Hepatocyte (in vitro differentiated cells): ENCODE measurements at places on chromosomes 7 and 10. TPM values are rescaled to one million over a fixed set of nuclear protein-coding genes. Genes with fewer than 3 reads are reported as not detected.

- H3K4me1 ChIP-seq: peaks cover 8% of the 10 kb centered on the region
- no peak for DNase-seq
- H3K27ac ChIP-seq: no peak overlapping the region
These were observed 11.2 kb upstream of the FRMPD2 start for GRCh38 chr10:48285710-48286109.

The PLXNA4 gene
- 4.7 and 4.8 TPM in 2 replicates for total RNA-seq

- H3K27me3 ChIP-seq: no peaks in the 10 kb centered on the region
- H3K4me3 ChIP-seq: no peak overlapping the region
- no peak for DNase-seq
- H3K27ac ChIP-seq: no peak overlapping the region
- H3K36me3 ChIP-seq: no peaks in the 10 kb centered on the region
These were observed 846 bp downstream of the MRLN start for GRCh38 chr10:59752278-59752940.

The LIPK gene
- total RNA-seq: not detected in 2 replicates

DNA sequence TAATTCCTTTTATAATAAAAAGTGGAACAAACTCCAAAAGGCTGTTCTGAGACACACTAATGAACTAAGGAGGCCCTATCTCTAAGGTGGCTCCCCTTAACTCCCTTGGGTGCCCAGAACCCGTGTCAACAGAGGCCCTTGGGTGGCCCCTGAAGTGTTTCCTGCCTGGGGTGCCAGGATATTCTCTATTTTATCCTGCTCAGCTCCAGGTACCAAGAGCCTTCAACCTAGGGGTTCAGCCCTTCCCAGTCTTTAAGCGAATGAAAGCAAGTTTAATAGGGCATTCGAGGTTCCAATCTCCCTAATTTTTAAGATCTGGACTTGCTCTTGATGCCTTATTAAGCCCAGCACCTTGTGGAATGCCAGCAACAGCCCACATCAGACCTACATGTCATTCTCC, 64.4 kb upstream of the MYO3A start:
- no peaks in the 10 kb centered on the region for H3K36me3 ChIP-seq
- H3K4me3 ChIP-seq: no peak overlapping the region
- DNase-seq: no peak
- H3K27me3 ChIP-seq: no peaks in the 10 kb centered on the region

DNA sequence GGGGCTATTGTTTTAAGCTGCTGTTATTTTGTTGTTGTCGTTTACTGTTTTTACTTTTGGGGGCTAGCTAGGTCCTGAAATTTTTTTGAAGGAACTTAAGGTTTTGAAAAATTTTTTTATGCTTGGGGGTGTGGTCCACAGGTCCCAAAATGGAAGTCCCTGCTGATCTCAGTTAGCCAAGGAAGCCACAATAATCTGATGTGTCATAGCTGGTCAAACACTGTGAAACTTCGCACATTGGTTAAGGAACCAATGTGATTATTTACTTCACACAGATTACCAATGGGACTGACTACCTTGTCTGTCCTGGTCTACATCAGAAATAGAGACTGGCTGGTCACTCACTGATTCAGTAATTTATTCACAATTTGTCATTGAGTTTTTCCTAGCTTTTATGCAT, 29.5 kb upstream of the HYCC1 start:
- no peak for DNase-seq
- no peaks in the 10 kb centered on the region for H3K4me1 ChIP-seq
- no peaks in the 10 kb centered on the region for H3K36me3 ChIP-seq
- H3K27me3 ChIP-seq: no peaks in the 10 kb centered on the region

DNA sequence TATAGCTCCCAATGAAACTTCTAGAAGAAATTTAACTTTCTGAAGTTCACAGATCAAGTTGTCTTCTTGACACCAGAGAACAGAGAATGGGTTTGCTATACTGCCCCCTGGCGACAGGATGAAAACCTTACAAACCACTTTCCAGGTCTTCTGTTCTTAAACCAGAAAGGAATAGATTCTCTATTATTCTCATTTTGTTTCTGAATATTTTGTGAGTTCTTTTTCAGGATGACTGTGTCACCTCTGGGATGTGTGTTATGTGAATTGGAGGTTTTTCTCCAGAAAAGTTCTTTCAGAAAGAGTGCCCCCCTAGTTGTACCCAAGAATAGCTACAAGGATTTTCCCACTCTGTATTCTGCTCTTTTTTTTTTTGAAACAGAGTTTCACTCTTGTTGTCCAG, 6.3 kb downstream of the IFT22 start:
- peak; percentile 64 for DNase-seq
- H3K36me3 ChIP-seq: no peaks in the 10 kb centered on the region
- H3K27me3 ChIP-seq: no peaks in the 10 kb centered on the region
- H3K4me1 ChIP-seq: no peaks in the 10 kb centered on the region
- no peak overlapping the region for H3K4me3 ChIP-seq
- no peak overlapping the region for H3K27ac ChIP-seq

DNA sequence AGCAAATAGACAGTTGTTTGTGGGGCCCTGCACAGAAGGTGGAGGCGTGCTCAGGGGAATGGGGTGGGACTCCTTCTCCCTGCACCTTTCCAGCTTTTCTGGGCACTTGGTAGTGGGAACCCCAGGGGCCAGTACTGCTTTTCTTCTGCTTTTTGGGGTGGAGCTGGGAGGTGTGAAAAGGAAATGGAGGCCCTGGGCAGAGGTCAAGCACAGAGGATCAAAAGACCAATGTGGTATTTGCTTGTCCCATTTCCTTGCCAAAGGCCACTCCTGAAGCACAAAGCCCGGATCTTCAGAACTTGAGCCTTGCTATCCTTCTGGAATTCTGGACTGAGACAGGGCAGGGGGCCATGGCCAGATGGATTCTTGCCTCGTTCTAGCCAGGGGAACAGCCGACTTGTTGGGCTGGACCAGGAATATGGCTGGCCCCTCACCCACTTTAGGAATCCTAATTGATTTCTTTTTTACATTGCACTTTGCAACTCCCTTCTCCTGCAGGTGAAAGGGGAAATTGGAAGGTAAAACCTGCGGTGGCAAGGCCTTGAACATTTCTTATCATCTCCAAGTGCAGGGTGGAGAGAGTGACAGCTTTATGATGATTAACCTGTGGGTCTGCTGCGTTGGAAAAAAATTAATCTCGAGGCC, 26.5 kb downstream of the ADRA2A start:
- H3K27ac ChIP-seq: no peak overlapping the region
- H3K36me3 ChIP-seq: no peaks in the 10 kb centered on the region
- H3K4me1 ChIP-seq: no peaks in the 10 kb centered on the region
- H3K27me3 ChIP-seq: no peaks in the 10 kb centered on the region

The MKX gene
- 0.72 and 0.90 TPM in 2 replicates for total RNA-seq

The PANK1 gene
- 51.0 and 55.5 TPM in 2 replicates for total RNA-seq

GRCh38 chr7:16801579-16801978, 3.2 kb downstream of the AGR2 start:
- no peak for DNase-seq
- H3K4me3 ChIP-seq: no peak overlapping the region
- H3K27me3 ChIP-seq: no peaks in the 10 kb centered on the region
- H3K36me3 ChIP-seq: no peaks in the 10 kb centered on the region

GRCh38 chr10:99765672-99766301, 16.7 kb upstream of the ABCC2 start:
- peaks cover 8% of the 10 kb centered on the region for H3K4me1 ChIP-seq
- no peak for DNase-seq
- no peak overlapping the region for H3K4me3 ChIP-seq

The FAM25A gene
- total RNA-seq: not detected in 2 replicates

The PRSS2 gene
- 94.7 and 144 TPM in 2 replicates for total RNA-seq

The BHLHA15 gene
- total RNA-seq: 0.92 and 2.3 TPM in 2 replicates

GRCh38 chr10:66629996-66630395, 295.8 kb upstream of the LRRTM3 start:
- H3K36me3 ChIP-seq: no peaks in the 10 kb centered on the region
- no peaks in the 10 kb centered on the region for H3K27me3 ChIP-seq
- no peak overlapping the region for H3K4me3 ChIP-seq
- DNase-seq: no peak

The OR6V1 gene
- not detected in 2 replicates for total RNA-seq
